ENCODE measurements at places on chromosomes 13 and 19.

DNA sequence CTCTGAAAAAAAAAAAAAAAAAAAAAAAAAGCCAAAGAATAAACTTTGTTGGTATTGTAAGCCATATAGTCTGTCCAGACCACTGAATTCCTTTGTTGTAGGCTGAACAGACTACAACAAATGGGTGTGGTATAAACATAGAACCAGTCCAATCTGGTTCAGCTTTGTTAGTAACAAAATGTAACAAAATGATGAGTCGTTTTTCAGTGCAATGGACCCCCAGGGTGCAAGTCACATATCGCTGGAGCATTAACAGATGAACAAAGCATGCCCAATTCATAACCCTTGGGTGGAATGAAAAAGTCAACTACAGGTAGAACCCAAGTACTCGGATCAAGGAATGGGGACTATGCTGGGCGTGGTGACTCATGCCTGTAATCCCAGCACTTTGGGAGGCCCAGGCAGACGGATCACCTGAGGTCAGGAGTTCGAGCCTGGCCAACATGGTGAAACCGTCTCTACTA lies 13.6 kb upstream of the FCHO1 start:
- no peak for DNase-seq

DNA sequence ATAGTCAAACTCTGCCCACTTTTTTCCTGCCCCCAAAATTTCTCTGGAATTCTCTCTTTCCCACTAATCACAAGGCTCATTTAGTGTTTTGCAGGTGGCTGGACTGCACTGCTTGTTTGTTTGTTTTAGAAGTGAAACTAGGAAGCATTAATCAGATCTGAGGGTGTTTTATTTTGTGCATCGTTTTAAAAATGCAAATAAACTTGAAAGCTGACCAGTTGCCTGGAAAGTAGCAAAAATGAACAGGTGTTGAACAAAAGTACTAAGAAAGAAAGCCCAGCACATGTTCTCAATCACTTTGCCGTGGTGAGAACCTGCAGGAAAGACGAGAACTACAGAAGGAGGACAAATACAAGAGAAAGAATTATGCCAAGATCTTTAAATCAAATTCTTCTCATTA lies 365.5 kb downstream of the PCDH9 start:
- DNase-seq: no peak

DNA sequence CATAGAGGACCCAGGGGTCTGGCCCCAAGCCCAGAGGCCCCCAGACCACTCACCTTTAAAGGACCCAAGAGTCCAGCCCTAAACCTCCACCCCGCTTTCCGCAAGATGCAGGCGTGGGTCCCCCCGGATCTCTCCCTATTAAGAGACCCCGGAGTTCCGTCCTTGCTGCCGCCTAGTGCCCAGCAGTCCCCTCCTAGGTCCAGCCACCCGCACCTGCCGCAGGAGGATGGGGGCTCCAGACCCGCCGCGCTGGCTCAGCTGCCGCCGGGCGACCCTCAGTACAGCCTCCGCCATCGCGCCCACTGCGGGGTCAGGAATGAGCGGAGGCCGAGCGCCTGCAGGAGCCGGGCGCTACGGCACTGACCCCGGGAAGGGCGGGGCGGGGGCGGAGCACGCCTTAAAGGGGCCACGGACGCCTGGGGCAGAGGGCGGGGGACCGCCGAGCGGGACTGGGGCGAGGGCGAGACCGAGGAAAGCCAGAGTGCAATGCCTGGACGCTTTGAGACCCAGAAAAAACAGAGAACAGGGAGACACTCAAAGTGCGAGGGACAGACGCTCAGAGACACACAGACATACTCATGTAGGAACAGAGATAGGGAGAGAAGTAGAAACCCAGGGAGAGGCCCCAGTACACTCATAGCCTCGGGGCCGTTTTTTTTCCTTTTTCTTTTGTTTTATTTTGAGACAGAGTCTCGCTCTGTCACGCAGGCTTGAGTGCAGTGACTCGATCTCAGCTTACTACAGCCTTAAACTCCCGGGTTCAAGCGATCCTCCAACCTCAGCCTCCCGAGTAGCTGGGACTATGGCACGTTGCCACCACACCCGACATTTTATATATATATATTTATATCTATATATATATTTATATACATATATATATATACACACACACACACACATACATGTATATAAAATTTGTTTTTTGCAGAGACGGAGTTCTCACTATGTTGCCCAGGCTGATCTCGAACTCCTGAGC lies at the start of gene ETHE1:
Gene ETHE1 (minus strand): TSS at position 318 of the 976 bp plus-strand sequence. CDS start 24 bp downstream, at position 294.
- DNase-seq: peak; percentile 63

GRCh38 chr13:104074326-104074725 lies 1008.1 kb upstream of the SLC10A2 start:
- no peak for DNase-seq

- no peak for DNase-seq
Measured at GRCh38 chr13:21938168-21938567, 267.3 kb downstream of the FGF9 start.

GRCh38 chr19:37790244-37790925 lies 11.0 kb upstream of the ZNF573 start:
- DNase-seq: no peak

- peak; percentile 67 for DNase-seq
Measured at GRCh38 chr13:108218044-108218974, at the start of gene ABHD13. ABHD13 (plus strand) TSS chr13:108218392; CDS start chr13:108229219, 10,827 bp downstream.

DNA sequence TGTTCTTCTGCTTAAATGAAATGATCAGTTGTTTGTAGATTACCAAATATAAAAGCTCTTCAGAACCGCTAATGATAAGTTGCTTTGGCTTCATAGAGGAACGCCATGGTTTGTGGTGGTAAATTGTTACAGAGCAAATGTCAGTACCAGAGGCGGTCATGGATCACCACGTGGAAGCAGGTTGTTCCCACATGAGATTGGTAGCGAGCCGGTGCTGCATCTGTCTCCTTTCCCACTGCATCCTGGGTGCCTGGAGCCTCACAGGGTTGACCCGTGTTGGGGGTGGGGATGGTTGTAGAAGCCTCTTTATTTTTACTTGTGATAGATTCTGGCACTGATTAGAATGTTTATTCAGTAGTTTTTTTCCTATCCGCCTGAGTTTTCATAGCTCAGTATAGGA lies 14.7 kb downstream of the GARRE1 start:
- no peak for DNase-seq

- peak; percentile 87 for DNase-seq
Measured at GRCh38 chr19:5031231-5032100, 62.6 kb downstream of the KDM4B start.

GRCh38 chr13:59684105-59684504 lies 479.6 kb downstream of the DIAPH3 start:
- no peak for DNase-seq

DNA sequence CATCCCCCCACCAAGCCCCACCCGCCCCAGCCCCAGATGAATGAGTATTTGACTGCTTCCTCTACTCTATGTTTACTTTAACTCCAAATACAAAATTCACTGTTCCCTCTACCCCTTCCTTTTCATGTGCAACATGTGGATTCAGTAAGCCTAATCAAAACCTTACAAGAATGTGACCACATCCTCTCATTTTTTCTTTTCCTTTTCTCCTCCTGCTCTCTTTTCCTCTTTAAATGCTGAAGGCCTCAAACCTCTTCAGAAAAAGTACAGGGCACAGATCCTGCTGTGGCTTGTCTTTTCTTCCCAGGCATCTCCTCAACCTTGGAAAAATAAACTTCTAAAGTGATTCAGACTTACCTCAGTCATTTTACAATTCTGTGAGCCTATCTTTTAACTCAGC lies 119.0 kb downstream of the MYCBP2 start:
- DNase-seq: no peak

GRCh38 chr19:37304190-37304883 lies 66.6 kb upstream of the ZNF527 start:
- no peak for DNase-seq

- DNase-seq: no peak
Measured at GRCh38 chr19:39325778-39326665, 5.4 kb upstream of the LRFN1 start.

GRCh38 chr19:7860714-7861618 lies 13.2 kb downstream of the PRR36 start:
- DNase-seq: no peak

GRCh38 chr13:27820524-27821482 lies 28.5 kb downstream of the GSX1 start:
- DNase-seq: no peak

DNA sequence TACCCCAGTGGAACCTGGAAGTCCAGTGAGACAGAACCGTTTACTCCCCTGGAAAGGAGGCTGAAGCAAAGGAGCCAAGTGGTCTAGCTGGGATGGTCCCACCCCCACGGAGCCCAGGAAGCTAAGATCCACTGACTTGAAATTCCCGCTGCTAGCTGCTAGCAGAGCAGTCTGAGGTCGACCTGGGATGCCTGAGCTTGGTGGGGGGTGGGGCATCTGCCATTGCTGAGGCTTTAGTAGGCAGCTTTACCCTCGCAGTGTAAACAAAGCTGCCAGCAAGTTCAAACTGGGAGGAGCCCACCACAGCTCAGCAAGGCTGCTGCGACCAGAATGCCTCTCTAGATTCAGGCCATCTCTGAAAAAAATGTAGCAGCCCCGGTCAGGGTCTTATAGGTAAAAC lies 437.0 kb downstream of the SUCLA2 start:
- no peak for DNase-seq

DNA sequence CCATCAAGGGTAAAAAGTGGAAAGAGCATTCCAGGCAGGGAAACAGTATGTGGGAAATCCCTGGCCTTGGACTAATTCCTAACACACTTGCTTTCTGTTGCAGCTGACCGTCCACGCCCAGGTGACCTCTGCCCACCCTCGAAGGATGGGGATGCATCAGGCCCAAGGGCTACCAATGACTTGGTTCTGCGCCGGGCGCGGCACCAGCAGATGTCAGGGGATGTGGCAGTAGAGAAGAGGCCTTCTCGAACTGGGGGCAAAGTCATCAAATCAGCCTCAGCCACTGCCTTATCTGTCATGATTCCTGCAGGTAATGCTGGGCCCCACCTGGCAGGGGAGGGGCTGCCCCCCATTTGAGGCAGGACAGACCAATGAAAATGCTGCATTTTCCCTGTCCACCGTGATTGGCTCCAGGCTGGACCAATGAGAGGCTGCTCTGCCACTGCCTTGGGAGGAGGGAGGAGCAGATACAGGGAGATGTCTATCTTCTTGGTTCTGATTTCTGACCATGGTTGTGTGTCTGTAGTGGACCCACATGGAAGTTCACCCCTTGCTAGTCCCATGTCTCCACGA lies 12.6 kb downstream of the DNASE2 start:
- DNase-seq: no peak

- DNase-seq: no peak
Measured at GRCh38 chr13:40515702-40516101, 150.7 kb downstream of the FOXO1 start.

GRCh38 chr13:112629161-112629560 lies 41.2 kb upstream of the TUBGCP3 start:
- DNase-seq: no peak

- no peak for DNase-seq
Measured at GRCh38 chr13:48123812-48124211, 28.9 kb upstream of the MED4 start.

- no peak for DNase-seq
Measured at GRCh38 chr13:113275387-113275786, 21.7 kb upstream of the LAMP1 start.

GRCh38 chr13:60441761-60442160 lies 44.7 kb downstream of the TDRD3 start:
- DNase-seq: no peak

DNA sequence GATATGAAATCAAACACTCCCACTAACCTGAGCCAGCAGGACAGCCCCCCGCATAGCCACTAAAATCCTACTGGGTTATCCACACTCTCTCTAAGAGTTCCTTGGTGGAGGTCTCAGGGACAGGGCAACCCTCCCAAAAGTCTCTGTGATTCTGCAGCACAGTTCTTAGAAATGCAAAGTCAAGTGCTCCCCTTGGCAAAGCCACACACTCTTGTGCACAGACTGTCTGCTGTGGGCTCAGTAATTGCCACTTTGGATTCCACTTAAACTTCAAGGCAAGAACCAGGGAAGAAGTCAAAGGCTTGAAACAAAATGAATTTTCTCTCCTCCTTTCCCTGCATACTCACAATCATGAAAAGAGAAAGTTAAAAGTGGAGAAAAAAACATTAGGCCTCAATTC lies 61.5 kb downstream of the DOCK9 start:
- DNase-seq: no peak

GRCh38 chr13:50375792-50376191 lies 360.5 kb downstream of the KCNRG start:
- DNase-seq: no peak

- DNase-seq: no peak
Measured at GRCh38 chr19:1130771-1131717, 27.2 kb downstream of the GPX4 start.

DNA sequence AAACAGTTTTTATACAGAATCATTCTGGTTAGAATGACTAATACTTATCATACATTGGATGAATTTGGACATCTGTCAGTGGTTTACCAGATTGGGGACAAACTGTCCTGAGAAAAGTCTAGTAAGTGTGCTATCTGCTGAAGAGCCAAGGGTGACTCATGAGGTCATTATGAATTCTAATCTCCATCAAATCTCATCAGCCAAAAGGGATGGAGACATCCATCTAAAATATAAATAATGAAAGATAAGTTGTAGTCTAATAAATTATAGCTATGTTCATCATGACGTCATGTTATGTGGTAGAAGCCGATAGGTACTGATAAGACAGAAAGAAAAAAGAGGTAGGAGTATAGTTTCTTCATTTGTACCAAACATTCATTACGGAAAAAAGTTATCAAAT lies 804.4 kb downstream of the PCDH9 start:
- DNase-seq: no peak
